ENCODE measurements at places on chromosomes 2 and 18.

DNA sequence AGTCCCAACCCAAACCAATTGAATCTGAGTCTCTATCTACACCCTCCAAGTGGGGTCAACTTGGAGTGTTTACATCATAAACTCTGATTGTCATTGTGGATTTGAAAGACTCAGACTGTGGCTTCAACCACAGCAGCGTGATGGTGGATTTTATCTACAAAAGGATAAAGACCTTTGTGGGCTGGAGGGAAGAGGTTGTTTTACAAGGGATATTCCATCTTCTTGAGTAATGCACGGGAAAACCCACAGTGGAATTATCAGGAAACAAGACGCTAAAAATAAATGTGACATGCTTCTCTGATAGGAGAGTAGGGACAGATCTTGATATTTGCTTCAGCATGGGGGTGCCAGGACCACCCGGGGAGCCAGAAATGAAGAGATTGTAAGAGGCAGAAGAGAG lies 93.5 kb downstream of the LPIN1 start:
- no peak for DNase-seq

- DNase-seq = no peak
These were observed 187.7 kb downstream of the ZFP36L2 start for GRCh38 chr2:43038696-43039094.

- DNase-seq = no peak
These were observed 14.5 kb upstream of the KIF1A start for GRCh38 chr2:240834377-240834975.

GRCh38 chr2:190996338-190996946 lies 17.5 kb downstream of the STAT1 start:
- no peak for DNase-seq

GRCh38 chr2:222115296-222115695 lies 183.5 kb downstream of the PAX3 start:
- no peak for DNase-seq

DNA sequence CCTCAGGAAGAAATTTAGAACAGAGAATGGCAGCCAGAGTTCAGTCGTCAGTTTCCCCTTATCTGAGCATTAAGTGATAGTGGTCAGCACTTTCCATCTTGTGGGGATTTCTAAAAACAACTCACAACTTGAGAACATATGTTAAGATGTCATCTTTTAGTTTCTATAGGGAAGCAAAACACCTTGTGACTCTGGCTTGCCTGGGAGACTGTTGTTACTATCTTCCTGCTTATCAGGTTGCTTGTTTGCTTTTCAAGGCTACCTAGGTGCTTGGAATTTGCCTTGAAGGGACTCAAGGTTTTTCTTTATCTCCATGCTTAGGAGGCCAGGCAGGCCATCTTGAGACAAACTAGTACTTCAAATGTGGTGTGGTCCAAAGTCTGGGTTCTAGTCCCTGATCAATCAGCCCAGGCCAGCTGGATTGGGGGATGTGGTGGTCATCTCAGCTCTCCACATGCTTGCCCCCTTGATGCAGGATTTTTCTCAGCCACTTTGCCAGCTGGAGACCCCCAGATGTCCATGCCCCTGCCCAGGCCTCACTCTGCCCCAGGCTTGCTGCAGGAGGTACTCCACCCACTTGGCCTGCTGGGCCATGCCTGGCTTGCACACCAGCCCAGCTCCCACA lies 125.9 kb downstream of the LYPD1 start:
- no peak for DNase-seq

Measured in left colon (tissue), 2 donors.